ENCODE measurements at places on chromosomes 1 and 21. TPM values are rescaled to one million over a fixed set of nuclear protein-coding genes. Genes with fewer than 3 reads are reported as not detected.

Gene ANKRD35
- 19.9 TPM for total RNA-seq

Gene SPATA1
- total RNA-seq = not detected

Gene TMEM82
- total RNA-seq = not detected

DNA sequence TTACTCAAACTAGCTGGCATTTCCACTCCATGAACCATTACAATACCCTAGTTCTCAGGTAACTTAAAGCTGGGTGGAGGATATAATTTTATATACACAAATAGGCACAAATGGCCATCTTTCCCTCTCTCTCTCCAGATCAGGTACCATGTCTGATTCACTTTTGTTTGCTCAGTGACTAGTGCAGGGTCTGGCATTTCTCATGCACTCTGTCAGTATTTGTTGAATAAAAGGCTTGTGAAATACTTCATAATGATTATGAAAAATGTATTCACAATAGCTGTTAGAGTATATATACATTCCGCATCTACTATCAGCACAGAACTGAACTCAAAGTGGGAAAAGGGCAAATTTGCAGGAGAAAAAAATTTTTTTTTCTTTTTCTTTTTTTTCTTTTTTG, 510.2 kb upstream of the USP24 start:
- H3K4me1 ChIP-seq = no peaks in the 10 kb centered on the region
- H3K4me3 ChIP-seq = no peak overlapping the region
- no peaks in the 10 kb centered on the region for H3K36me3 ChIP-seq

DNA sequence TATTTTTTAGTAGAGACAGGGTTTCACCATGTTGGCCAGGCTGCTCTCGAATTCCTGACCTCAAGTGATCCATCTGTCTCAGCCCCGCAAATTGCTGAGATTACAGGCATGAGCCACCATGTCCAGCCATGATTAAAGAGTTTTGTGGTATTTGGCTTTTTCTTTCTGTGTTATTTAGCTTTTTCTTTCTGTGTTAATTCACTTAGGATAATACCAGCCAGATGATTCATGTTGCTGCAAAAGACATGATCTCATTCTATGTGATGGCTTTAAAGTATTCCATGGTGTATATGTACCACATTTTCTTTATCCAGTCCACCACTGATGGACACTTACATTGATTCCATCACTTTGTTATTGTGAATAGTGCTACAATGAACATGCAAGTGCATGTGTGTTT, 1135.2 kb downstream of the AMY1C start:
- no peak overlapping the region for H3K27ac ChIP-seq
- no peaks in the 10 kb centered on the region for H3K36me3 ChIP-seq
- H3K4me1 ChIP-seq = no peaks in the 10 kb centered on the region
- no peaks in the 10 kb centered on the region for H3K27me3 ChIP-seq
- H3K4me3 ChIP-seq = no peak overlapping the region

DNA sequence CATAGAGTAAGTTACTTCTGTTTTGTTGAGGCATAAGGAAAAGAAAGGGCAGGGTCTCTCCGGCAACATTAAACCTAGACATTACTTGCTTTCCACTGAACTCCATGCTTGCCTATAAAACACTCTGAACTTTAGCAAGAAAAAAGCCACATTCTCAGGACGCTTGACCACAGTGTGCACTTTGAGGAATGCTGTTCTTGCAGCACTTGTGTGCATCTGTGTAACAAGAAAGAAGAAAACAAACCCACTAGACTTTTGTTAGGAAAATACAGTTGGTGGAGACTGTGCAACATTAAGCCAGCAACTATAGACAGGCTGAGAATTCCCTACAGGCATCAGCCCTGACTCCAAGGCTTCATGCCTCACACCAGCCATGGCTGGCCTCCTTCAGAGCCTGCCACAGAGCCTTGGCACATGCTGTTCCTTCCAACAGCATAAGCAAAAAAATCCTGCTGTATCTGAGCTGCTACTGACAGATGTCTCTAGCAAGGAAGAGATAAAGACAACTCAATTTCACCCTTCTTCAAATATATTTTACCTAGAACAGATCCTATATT, 5.8 kb downstream of the PDZK1 start:
- DNase-seq = no peak
- H3K4me3 ChIP-seq = no peak overlapping the region
- no peak overlapping the region for H3K27ac ChIP-seq
- H3K4me1 ChIP-seq = no peaks in the 10 kb centered on the region
- no peaks in the 10 kb centered on the region for H3K27me3 ChIP-seq
- H3K36me3 ChIP-seq = no peaks in the 10 kb centered on the region

- DNase-seq = no peak
- H3K4me1 ChIP-seq = peaks cover 23% of the 10 kb centered on the region
- no peak overlapping the region for H3K4me3 ChIP-seq
These were observed 45.2 kb downstream of the MIGA1 start for GRCh38 chr1:77824694-77825093.

DNA sequence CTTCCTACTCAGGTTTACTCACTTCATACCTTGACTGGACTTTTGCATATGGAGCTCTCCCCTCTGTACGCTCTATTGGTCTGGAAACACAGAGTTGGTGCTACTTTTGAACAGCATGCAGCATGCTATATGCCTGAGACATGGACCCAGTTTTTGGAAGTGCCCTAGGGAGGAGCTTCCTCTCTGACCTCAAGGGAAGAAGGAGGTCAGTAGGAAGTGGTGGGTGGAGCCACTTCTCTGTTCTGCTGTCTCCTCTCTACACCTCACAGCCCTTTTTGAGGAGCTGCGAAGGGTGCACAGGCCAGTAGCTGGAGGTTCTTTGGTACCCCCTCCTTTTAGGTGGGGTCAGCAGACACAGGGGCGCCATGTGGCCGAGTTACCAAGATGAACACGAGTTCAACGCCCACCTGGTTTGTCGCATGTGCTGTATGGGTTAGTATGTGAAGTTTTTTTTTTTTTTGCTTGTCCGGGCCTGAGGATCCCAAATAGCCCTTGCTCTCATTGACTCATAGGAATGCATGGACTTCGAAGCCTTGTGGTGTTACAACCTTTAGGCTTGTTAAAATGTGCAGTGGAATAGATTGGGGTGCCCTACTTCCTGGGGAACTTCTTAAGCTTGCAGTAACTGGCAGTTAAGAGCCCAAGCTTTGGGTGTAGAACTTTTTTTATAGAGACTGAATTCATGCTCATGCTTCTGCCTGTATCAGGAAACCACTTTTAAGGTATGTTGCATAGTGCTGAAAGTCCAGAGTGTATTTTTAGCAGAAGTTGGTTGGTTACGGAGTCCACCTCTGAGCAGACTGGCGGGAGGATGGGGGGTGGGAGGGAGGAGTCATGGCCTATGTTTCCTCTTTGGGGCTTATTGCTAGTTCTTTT, 10.7 kb downstream of the MACF1 start:
- no peak overlapping the region for H3K4me3 ChIP-seq
- no peaks in the 10 kb centered on the region for H3K27me3 ChIP-seq
- peaks cover 14% of the 10 kb centered on the region for H3K4me1 ChIP-seq
